ENCODE measurements at places on chromosomes 5 and 9. TPM values are rescaled to one million over a fixed set of nuclear protein-coding genes. Genes with fewer than 3 reads are reported as not detected.

- H3K27me3 ChIP-seq: no peaks in the 10 kb centered on the region
- peak; percentile 95 for DNase-seq
- no peaks in the 10 kb centered on the region for H3K36me3 ChIP-seq
- H3K27ac ChIP-seq: peak overlapping the region; percentile 85
These were observed 27.6 kb upstream of the CDKN2AIPNL start for GRCh38 chr5:134439210-134439654.

PCDHB2 gene
- total RNA-seq: 3.2 TPM

GRCh38 chr5:132372127-132372526, 2.6 kb downstream of the SLC22A5 start:
- peaks cover 43% of the 10 kb centered on the region for H3K4me1 ChIP-seq
- no peak for DNase-seq
- no peaks in the 10 kb centered on the region for H3K27me3 ChIP-seq
- no peak overlapping the region for H3K27ac ChIP-seq
- no peak overlapping the region for H3K4me3 ChIP-seq
- no peaks in the 10 kb centered on the region for H3K36me3 ChIP-seq

DNA sequence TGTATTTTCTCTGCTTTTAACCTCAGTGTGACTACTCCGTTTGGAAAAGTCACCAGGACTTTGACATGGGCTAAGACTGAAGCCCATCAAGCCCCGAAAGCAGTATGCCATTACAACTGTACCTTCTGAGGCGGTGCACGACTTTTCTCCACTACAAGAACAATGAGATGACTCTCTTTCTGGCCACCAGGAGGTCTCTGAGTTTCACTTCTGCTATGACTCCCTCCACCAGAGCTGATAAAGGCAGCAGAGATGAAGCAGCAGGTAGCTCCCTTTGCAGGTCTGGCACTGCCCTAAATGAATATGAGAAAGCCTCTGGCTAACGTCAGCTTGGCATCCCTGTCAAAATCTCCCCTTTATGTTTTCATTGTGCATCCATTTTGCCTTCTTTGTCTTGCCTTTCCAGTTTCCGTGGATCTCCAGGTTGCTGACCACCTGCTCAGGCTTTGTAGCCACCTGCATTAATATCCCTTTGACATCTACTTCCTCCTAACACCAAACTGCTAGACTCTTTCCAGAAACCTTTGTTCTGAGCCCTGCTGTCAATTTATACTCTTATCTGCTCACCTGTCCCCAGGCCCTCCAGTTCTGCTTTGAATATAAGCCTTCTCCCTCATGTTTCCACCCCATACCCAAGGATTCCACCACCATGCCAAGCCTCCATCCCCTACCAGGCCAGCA, 221.7 kb downstream of the ZNF608 start:
- no peak overlapping the region for H3K27ac ChIP-seq
- H3K36me3 ChIP-seq: no peaks in the 10 kb centered on the region
- DNase-seq: no peak
- H3K4me1 ChIP-seq: peaks cover 16% of the 10 kb centered on the region

LCN10 gene
- 7.6 TPM for total RNA-seq

NR6A1 gene
- 2.1 TPM for total RNA-seq

LOX gene
- 9.5 TPM for total RNA-seq

ECM2 gene
- 11.7 TPM for total RNA-seq
